Osteoblast (primary cell): ENCODE measurements at places on chromosomes 3 and 15. TPM values are rescaled to one million over a fixed set of nuclear protein-coding genes. Genes with fewer than 3 reads are reported as not detected.

- DNase-seq = no peak
Observed at GRCh38 chr15:78449220-78449999, 11.4 kb downstream of the IREB2 start.

GRCh38 chr3:31379598-31379997 is 153.1 kb upstream of the STT3B start:
- peak; percentile 23 for DNase-seq

- peak; percentile 56 for DNase-seq
Observed at GRCh38 chr15:68699124-68699880, 120.5 kb downstream of the CORO2B start.

DNA sequence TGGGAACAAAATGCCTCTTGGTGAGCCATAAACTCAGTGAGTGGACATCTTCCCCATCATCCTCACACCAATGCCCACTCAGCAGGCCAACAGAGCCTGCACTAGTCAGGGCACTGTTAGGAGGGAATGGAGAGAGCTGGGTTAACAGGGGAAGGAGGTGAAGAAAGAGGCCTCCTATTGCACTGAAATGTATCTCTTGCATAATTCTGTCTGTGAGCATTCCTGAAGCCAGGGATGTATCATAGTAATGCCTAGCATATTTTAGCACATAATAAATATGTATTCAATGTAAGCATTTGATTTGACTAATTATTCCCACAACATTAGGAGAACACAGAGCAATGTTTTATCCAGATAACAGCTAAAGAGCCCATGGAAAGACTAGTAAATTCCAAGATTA is 81.2 kb downstream of the ANO10 start:
- DNase-seq = no peak

DNA sequence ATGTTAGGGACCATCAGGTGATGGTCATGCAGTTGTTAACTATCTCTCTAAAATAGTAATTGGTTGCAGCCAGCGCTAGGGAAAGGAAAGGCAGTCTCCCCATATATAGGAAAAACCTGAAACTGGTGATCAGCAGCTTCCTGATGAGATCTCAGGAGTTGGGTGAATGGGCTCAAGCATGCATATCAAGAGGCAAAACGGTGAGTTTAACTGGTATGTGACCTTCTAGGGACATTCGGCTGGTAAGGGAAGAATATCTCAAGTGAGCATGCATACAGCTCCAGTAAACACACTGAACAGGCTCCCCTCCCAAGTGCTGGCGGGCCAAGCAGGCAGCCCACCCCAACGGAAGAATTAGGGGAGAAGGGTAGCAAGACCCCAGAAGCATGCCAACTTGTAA is 49.3 kb upstream of the ROBO2 start:
- DNase-seq = no peak

- no peak for DNase-seq
Observed at GRCh38 chr3:69203631-69204314, 81.4 kb upstream of the LMOD3 start.

- peak; percentile 88 for DNase-seq
Observed at GRCh38 chr3:187783098-187783497, 37.8 kb upstream of the BCL6 start.

- peak; percentile 98 for DNase-seq
Observed at GRCh38 chr15:73924171-73924921, 1.9 kb upstream of the LOXL1 start.

DNA sequence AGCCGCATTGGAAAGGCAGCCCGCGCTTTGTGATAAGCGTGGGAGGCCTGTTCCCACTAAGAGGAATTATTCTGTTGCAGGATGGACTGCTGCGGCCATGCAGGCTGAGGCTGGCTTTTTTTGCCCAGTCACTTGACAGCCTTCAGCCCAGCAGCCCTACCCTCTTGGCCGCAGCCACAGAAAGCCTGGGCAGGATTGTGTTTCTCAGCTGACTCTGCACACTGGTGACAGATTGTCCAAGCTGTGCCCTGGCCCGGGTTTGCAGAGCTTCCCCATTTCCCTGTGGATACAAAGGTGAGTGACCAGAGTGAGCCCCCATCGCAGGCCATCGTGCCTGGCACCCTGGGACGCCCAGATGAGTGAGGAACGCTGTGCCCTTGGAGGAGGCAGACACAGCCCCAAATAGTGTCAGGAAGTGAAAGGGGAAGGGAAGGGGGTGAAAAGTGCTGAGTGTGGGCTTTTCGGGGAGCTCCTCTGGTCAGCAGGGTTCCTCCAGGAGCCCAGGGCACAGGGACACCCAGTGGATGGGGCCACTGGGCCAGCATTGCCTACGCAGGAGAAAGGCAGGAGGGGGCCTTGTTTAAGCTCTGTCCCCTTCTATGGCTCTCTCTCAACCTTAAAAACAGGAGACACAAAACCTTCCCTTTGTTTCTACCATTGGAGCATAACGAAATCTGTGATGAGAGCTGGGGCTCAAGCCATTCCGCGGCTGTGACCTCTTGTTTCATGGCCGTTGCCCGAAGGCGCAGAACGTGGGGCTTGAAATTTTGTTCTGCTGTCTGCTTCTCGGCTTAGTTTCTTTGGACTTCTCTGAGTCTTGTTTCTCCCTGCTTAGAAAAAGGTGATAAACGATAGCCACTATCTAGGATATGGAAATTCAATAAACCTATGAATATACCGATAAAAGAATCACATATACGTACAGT is 91.5 kb upstream of the MEF2A start:
- no peak for DNase-seq

Gene CLDN1
- total RNA-seq = 0.29 and 1.1 TPM in 2 replicates

Gene ZNF80
- not detected in 2 replicates for total RNA-seq

Gene MRPS25
- 11.2 and 14.4 TPM in 2 replicates for total RNA-seq

Gene DNAJA4
- total RNA-seq = 2.1 and 2.2 TPM in 2 replicates

Gene ZNF501
- 6.5 and 7.2 TPM in 2 replicates for total RNA-seq
